ENCODE measurements at places on chromosomes 5 and 9.
A peak's percentile ranks its signal among the peaks of the same experiment; 100 is the strongest.

- no peak for DNase-seq
Measured at GRCh38 chr5:174999581-174999980, 275.2 kb downstream of the MSX2 start.

DNA sequence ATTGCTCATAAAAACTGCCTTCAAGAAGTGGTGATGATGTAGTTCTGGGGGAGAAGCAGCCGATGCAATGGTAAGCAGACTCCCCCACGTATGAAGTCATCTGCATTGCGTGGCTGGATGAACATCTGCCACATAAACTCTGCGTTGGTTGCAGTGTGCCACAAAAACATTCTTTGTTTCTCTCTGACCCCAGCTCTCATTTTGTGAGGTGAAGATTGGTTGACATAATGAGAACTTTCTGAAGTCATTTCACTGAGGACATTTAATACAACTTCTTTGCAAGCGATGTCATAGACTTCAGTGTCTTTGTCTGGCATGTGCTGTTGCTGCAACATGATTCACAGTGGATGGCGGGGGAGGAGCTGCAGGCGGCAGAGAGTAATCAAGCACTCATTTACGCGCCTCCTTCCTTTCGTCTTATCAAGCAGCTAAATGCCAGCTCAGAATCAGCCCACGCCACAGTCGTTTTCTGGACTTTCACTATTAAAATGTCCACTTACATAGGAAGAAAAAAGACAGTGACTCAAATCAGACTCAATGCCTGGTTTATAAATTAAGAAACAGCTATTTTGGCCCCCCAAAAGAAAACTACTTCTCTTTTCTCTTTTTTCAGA, 91.5 kb upstream of the NFIL3 start:
- peak; percentile 6 for DNase-seq

DNA sequence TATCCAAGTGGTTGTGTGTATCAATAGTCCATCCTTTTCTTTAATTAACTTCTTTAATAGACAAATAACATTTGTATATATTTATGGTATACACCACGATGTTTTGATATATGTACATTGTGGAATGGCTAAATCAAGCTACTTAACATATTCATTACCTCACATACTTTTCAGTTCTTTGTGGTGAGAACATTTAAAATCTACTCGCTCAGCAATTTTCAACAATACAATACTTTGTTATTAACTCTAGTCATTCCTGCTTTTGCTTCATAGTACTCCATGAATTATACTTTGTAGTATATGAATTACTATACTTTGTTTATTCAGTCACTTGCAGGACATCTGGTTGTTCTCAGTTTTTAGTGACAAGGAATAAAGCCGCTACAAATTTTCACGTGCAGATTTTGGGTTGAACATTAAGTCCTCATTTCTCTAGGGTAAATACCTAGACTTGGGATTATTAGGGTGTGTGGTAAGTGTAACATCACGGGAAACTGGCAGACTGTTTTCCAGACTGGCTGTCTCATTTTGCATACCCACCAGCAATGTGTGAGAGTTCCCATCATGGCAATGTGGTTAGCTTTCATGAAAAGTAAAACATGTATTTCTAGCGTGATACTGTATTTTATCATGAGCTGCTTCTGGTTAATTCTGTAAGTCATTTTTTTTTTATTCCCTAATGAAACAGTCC, 354.4 kb upstream of the WWC1 start:
- DNase-seq, result no peak

GRCh38 chr5:78638423-78638822, 10.1 kb downstream of the LHFPL2 start:
- DNase-seq, result peak; percentile 21

DNA sequence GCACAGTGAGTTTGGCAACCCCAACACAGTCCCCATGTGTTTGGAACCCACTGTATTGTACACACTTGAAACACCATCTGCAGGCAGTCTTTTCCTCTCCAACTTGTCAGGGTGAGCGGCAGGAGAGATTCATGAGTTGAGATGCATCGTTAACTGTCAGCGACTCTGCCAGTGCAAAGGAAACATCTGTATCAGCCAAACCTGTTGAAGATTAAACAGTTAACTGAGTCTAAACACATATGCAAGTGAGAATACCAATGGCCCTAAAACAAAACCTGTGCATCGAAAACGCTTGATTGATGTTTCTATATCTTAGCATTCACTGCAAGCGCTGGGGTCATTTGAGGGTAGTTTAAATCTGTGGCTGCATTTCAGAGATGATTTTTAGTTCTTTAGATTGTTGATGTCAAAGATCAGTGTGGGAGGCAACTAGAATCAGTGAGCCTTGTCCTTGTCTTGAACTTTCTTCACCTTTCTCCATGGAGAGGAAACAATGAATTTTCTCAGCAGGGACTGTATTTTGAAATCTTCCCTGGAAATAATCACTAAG, 41.3 kb upstream of the PAM start:
- no peak for DNase-seq

- DNase-seq, result no peak
Measured at GRCh38 chr9:124208571-124208970, 49.2 kb upstream of the NEK6 start.

DNA sequence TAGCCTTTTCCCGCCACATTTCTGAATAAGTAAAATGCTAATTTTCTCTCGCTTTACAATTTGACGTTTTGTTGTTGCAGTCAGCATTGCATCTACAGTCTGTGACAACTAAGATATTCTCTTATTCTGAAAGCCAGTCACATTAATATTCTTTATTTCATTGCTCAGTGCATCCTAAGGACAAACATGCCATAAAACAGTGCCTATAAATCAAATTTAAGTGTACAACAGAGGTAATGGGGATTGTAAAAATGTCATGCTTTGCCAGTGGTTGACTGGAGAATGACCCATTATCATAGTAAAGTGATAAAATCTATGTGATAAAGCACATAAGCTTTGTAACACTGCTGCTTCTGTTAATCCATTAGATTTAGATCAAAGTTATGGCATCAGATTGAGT, 1850.0 kb upstream of the ACO1 start:
- DNase-seq, result no peak

- DNase-seq, result no peak
Measured at GRCh38 chr9:14155237-14155636, 158.7 kb downstream of the NFIB start.

DNA sequence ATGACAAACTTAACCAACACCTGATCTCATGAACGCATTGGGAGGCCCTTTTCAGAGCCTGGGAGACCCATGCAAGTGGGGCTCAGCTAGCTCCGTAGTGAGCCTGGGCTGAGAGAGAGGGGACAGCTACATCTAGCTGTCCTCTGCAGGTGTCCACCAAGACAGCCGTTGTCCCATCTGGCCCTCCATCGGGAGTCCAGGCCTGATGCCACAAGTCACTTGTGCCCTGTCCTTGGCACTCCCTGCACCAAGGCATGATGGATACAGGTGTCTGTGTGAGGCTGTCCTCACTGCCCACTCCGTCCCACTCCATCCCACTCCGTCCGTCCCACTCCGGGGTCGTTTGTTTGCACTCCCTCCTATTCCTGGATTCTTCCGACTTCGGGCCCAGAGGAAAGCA, 2.5 kb upstream of the EDF1 start:
- DNase-seq, result no peak

GRCh38 chr5:124718380-124718789, 28.1 kb downstream of the ZNF608 start:
- DNase-seq, result peak; percentile 54

- no peak for DNase-seq
Measured at GRCh38 chr5:16812448-16812847, 123.6 kb downstream of the MYO10 start.

DNA sequence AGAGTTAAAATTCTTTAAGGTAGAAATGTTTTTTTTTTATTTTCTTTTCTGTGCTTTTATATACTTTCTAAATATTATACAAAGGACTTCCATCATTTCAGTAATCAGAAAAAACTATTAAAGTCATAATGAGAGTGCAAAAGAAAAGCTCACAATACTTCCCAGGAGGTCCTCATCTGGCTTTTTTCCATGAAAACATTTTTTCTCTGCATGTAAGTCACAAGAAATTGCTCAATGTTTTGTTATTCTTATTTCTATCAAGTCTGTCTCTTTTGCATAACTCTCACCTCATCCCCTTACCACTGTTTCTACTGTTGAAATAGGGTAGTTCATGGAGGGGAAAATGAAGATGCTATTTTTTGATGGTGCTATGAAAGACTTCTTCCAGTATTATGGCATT, 375.0 kb downstream of the TMEM232 start:
- DNase-seq, result no peak

GRCh38 chr5:141714542-141715310, 32.7 kb upstream of the ARAP3 start:
- no peak for DNase-seq

- no peak for DNase-seq
Measured at GRCh38 chr5:169415948-169416347, 115.0 kb upstream of the SLIT3 start.

GRCh38 chr5:94113-94892, 2.3 kb downstream of the PLEKHG4B start:
- no peak for DNase-seq

DNA sequence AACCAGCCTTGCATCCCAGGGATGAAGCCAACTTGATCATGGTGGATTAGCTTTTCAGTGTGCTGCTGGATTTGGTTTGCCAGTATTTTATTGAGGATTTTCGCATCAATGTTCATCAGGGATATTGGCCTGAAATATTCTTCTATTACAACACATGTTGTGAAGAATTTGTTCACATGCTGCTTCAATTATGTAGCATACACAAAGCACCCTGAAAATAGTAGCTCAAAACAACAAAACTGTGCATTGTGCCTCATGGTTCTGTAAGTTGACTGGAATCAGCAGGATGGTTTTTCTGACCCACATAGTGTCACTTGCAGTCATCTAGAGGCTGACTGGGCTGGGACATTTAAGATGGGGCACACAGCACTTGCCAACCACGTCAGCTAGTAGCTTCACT, 193.9 kb downstream of the SYK start:
- no peak for DNase-seq

DNA sequence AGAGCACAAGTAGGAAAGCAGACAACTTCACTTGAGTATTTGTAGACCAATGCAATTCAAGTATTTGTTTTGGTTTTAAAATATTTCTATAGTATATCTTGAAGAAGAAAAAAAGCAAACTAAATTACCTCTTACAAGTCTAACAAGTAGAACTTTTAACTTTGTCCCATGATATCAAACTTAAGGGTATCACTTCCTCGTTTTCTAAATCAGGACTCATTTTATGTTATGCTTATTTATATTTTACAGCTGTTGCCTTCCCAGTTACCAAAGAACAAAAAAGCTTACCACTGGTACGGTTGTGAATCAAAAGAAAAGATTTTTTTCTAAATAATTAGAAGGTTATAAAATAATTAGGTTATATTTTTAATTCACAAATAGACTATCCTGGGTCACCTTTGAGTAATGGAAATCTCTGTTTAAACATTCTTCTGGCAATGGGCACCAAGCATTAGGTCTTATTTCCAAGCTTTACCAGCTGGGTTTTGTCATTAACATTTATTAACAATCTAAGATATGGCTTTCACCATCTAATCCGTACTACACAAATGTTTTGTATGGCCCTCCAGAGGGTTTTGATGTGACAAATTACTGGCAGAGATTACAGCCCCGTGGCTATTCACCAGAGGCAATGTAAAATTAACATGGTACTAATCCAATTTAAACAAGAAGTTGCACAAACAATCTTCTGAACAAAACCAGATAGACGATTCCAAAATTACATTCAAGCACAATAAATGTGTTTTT, 63.6 kb downstream of the CEP120 start:
- no peak for DNase-seq

DNA sequence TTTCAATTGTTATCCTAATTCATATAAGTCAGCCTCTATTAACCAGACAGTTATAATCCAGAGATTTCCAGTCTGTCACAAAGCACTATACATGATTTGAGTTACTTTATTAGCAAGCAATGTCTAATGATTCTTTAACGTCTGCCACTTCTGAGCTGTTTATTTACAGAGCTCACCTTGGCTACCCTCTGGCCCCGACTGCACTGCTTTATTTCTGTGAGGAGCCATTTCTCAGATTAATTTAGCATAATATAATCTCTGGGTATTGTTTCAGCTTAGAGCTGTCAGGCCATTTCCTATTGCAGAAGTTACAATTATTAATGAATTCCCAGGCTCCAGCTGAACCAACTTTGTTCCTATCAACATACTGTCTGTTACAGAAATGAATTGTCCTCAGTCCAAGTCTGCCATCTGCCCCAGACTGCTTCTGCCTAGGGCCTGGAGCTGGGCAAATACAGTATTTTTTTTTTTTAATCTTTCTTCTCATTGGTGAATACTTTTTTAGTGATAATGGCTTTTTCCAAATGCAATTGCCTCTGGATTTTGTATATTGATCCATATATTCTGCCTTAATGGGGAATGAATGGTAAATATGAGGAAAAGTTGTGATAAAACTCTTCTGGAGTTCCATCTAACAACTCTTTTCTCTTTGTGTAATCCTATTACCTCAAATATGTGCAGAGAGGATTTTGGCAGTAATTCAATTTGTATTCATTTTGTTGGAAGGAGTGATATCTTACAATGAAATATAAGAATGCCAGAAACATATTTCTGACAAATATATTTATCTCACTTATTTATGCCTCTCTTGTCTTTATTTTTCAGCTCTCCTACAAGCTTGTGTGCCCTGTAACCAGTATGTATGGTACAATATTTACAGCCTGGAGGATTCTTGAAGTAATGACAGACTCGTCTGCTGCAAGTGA, 104.7 kb downstream of the FOCAD start:
- DNase-seq, result no peak

GRCh38 chr9:81558091-81558830, 131.1 kb downstream of the TLE1 start:
- no peak for DNase-seq

DNA sequence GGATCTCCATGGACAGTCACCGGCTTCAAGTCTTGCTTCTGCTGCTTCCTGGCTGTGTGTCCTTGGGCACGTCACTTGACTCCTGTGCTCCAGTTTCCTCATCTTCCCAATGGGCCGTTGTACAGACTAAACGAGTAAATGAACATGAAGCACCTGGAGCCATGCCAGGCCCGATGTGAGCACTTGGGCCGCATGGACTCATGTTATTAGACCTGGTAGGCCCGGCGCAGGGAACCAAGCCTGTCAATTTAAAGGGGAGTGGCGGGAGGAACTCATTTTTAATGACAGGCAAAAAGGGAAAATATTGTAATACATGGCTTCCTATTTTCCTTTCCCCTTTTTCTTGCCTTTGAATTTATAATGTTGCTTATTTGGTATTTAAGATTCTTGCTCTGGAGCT, 47.5 kb downstream of the TENT4A start:
- DNase-seq, result no peak

- DNase-seq, result no peak
Measured at GRCh38 chr9:107694390-107694789, 204.8 kb upstream of the KLF4 start.

- DNase-seq, result no peak
Measured at GRCh38 chr9:114300153-114300845, 22.6 kb upstream of the ORM1 start.
